ENCODE measurements at places on chromosomes 7 and 10.

- DNase-seq, result no peak
Measured at GRCh38 chr7:156993925-156994235, 16.6 kb downstream of the MNX1 start.

GRCh38 chr7:157004521-157005455 is 5.7 kb downstream of the MNX1 start:
- DNase-seq, result peak; percentile 69

- DNase-seq, result no peak
Measured at GRCh38 chr10:51629934-51630639, 69.3 kb downstream of the CSTF2T start.

DNA sequence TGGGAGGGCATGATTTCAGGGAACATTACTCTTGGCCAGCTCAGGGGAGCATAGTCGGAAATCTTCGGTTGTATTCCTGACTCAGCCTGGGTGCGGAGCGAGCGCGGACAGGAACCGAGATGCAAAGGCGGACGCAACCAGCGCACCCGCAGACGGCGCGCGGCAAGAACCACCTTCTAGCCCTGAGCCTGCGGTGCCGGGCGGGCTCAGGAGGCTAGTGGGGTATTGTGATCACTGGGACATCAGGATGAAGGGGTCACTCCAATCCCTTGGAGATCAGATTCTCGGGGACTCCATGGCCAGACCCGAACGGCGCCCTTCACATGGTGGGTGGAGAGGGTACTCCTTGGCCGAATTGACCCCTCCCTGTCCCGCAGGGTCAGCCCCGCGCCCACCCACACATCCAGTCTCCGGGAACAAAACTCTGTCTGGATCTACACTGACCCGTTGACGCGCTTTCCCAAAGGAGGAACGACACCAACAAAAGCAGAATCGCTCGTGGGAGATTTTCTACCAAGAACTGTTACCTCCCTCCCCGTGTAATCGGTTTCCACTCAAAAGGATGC is 730.5 kb downstream of the ZWINT start:
- DNase-seq, result peak; percentile 83

DNA sequence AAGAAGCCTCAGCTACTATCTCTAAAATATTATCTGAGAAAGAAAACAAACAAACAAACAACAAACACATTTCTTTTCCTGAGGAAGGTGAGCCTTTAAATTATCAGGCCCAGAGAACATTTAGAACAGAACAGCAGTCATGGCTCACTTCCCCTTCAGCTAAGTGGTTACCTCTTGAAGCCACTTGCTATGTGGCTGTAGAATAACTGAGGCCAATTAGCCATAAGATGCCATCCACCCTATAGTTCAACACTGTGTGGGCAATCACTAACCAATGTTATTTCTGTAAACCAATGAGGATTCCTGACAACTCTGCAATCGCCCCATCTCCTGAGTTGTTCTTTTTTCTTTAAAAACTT is 3.7 kb upstream of the UPP1 start:
- DNase-seq, result peak; percentile 36

DNA sequence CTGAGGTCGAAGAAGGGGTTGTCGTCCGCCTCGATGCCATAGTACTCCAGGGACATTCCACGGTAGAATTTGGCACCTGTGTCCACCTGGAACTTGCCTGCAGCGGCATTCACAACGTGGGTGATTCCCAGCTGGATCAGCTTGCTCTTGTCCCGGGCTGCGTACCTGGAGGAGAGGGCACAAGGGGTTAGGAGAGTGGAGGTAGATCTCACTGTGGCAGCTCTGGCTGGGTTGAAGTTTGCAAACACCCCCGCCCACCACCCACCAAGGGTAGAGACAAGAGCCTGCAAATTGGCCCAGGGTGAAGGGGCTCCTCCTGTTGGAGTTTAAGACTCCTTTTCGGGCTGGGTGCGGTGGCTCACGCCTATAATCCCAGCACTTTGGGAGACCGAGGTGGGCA is 15.8 kb upstream of the SAMD8 start:
- DNase-seq, result no peak

DNA sequence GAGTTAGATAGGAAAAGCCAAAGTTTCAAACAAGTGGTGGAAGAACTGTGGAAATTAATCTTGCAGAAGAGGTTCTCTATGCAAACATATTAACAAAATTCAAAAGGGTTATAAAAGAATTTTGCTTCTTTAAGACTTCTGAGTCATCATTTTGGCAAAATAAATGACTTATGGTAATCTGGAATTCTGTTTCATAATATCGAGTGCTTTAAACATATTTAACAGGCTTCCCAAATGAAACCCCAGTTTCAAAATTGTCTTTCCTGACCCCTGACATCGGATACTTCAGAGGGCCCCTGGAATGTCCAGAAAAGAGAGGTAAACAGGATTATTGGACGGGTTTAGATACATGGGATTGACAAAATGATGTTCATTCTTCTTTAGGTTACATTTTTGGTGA is 444.6 kb downstream of the HTR7 start:
- DNase-seq, result no peak

GRCh38 chr10:35351021-35351420 is 14.7 kb downstream of the CCNY start:
- no peak for DNase-seq

DNA sequence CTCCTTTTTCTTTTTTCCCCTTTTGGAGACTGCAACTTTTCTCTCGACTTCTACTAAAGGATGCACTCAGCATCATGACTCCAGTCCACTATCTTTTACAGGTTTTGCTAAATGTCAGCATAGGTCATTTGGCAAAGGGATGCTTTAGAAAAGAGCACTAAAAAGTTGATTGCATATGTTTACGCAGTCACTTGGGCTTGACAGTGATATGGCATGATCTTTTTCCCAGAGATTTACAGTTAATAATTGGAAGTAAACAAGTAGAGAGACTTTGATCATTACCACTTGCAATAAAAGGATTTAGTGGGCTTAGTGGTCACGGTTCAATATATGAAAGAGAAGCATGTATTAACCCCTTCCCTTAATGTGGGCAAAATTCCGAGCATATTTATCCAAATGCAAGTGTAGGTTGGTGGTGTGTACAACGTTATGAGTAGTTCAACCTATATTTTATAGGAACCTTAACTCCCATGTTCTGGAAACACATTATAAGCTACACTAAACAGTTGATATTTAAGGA is 1.8 kb downstream of the BMI1 start:
- DNase-seq, result peak; percentile 46

DNA sequence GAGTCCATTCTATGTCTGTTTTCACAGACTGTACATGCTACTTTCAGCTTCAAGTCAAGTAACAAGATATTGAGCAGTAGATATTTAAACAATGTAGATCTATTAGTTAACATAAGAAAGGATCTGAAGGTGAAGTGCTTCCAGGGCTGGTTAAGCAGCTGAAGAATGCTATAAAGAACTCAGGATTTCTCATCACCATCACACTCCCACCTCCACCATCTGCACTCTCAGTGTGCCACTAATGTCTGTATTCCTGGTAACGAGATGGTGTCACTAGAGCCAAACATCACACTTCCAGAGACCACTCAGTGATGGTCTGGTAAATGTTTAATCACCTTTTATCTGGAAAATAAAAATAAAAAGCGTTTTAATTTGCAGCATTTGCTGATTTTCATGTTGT is 224.0 kb upstream of the FERD3L start:
- no peak for DNase-seq

DNA sequence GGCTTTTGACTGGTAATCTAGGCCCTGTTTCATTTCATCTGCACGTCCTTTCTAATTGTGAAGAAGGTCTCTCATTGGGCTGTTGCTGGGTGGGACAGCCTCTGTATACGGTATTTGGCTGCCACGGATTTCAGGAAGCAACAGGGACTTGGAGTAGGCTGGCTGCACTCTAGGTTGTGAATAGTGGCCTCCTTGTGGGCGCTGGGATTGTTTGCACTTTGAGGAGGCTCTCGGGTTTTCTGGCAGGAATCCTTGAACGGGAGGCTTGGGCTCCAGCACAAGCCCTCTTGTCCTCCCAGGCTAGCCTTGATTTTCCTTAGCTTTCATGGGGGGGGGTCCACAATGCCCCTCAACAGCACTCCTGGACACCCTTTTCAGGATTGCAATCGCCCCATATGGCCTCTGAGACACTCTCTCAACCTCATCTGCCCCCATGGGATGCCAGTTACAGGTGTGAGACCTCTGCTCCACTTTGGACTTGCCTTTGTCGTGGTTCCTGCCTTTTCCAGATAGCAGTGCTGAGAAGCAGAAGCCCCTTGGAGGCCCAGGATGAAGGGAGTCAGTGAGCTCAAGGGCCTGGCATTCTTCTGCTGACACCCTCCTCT is 33.9 kb upstream of the ZNF273 start:
- DNase-seq, result peak; percentile 32

DNA sequence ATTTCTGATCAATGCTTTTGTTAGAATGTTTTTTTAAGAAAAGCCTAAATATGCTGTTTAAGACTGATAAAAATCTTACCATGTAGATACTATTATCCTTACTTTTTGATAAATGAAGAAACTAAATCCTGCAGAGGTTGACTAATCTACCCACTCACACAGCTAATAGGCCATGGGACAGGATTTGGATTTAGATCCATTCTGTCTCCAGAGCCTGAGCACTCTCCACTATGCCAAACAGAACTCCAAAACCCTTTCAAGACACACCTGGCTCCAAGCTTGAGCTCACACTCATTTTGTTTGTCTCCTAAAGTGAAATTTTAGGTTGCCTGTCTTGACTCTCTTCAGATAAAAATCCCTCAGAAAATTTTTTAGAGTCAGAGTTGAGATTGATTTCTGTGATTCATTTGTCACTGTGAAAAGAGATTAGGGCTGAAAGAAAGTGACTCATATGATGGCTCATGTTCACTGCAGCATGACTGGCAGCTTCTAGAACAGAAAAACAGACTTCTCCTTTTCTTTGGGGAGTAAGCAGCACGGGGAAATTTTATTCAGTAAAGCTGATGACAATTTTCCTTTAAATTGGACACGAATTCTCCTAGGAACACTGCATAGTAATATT is 132.3 kb upstream of the POT1 start:
- DNase-seq, result peak; percentile 54

GRCh38 chr10:14945108-14945507 is 8.8 kb downstream of the DCLRE1C start:
- DNase-seq, result no peak
